ENCODE measurements at places on chromosomes 6 and 20.

DNA sequence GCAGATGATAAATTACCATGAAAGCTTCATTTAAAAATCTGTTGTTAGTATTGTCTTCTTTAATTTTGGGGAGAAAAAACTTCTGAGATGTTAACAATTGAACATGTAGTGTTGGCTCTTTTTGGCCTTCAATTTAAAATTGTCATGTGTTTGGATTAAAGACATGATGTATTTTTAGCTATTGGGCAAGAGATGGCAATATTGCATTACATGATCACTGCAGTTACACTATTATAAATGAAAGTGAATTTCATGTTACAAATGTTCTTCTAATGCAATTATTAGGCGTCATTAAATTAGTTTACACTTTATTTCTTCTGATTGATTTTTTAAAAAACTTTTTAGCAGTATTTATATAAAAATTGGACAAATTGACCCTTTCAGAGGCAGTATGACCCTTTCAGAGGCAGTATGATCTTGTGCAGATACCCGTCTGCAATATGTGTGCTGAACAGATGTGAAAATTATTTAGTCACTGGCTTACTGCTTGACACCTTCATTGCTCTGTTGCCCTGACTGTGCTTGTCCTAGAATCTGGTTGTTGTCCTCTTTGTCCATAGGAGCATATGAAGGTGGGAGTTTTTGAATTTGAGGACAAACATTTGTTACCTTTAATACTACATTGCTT, 25.8 kb downstream of the CDKAL1 start:
- DNase-seq: no peak

DNA sequence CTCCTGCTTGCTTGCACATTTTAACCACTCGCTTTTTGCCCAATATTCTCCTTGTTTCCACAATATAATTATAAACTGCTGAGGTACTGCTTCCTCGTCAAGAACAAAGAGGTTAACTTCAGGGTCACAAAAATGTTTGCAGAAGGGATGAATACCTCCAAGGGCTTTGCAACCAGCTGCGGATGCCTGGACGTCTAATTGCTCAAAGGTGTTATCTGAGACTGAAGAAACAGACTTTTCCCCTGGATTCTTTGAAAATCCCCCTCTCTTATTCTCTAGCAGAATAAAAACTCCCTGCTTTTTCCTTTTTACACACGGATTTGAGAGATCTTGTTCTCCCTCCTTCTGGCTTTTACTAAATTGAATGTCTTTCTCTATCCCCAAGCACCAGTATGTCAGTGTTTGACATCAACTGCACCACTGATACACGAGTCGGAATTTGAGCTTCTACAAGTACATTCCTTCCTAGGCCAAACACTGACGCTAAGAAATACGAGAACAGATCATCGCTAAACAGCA, 336 bp upstream of the SMPDL3A start:
- no peak for DNase-seq

DNA sequence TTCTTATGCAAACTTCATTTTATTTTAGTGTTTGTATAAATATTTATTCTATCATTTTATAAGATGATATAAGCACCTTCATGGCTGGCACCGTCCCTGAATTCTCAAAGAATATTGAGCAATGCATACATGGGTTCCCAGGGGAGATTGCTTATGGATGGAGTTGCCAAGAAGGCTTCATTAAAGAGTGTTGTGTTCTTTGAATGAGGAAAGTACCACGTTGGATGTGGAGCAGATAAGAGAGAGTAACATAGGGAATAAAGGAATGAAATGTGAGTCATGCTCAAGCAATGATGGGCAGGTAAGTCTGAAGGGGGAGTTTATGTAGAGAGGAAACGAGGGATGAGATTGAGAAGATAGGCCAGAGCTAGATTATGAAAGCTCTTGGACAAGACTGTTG, 10.3 kb downstream of the DSE start:
- DNase-seq: no peak

DNA sequence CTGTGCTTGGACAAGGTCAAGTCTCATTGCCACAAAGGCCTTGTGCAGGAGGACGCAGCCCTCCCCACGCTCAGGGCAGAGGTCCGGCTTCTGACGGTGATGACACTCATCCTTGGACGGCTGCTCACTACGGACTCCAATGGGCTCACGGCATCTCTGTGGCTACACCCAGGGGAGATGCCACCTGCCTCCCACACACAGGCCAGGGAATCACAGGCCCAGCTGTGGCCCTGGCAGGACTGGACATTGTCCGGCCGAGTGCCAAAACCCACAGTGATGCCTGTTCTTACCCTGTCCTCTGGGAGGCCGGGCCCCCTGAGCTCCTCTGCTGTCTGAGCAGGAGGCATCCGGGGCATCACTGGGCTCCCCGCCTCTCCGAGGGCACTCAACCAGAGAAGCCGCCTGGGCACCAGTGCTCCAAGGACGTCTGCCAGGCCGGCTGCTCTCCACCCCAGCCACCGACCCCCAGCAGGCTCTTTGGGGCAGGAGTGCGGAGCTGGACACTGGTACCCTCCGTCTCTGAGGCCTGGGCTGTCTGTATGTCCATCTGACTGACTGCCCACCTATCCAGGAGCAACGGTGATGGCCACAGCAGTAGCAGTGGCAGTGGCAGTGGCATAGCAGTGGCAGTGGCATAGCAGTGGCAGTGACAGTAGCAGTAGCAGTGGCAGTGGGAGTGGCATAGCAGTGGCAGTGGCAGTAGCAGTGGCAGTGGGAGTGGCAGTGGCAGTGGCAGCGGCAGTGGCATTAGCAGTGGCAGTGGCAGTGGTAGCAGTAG, 1.9 kb downstream of the RBBP8NL start:
- no peak for DNase-seq
